ENCODE measurements at places on chromosomes 12 and 14. TPM values are rescaled to one million over a fixed set of nuclear protein-coding genes. Genes with fewer than 3 reads are reported as not detected.

DNA sequence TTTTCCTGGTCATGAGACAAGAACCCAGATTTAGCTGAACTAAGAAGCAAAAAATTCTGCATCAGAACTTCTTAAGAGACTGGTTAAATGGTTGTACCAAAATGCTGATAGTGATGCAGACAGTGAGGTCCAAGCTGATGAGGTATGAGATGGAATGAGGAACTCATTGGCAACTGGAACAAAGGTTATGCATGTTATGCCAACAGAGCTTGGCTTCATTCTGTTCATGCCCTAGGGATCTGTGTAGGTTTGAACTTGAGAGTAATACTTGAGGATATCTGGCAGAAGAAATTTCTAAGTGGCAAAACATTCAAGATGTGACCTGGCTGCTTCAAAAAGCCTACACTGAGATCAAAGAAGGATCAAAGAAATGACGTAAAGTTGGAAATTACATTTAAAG, 398.0 kb downstream of the FSCB start:
- no peak for DNase-seq

Gene FAM222A
- total RNA-seq, result 4.4 TPM

- no peak for DNase-seq
These were observed 25.7 kb upstream of the COCH start for GRCh38 chr14:30848449-30849240.

Gene GNB3
- 0.86 TPM for total RNA-seq

DNA sequence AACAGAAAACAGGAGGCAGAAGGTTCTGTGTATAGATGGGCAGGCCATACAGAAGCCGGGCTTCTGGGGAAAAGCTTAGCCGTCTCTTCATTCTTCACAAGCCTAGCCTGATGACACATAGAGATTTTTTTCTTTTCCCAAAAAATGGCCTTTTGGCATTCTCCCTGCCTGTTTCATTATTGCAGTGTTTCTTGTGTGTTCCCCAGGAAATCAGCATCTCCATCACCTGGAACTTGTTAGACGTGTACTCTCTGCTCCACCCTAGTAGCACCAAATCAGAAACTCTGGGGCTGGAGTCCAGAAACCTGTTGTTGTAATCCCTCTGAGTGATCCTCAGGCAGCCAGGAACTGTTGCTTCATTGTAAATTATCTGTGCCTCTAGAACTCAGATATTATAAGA, 388.1 kb downstream of the CCDC91 start:
- no peak for DNase-seq

DNA sequence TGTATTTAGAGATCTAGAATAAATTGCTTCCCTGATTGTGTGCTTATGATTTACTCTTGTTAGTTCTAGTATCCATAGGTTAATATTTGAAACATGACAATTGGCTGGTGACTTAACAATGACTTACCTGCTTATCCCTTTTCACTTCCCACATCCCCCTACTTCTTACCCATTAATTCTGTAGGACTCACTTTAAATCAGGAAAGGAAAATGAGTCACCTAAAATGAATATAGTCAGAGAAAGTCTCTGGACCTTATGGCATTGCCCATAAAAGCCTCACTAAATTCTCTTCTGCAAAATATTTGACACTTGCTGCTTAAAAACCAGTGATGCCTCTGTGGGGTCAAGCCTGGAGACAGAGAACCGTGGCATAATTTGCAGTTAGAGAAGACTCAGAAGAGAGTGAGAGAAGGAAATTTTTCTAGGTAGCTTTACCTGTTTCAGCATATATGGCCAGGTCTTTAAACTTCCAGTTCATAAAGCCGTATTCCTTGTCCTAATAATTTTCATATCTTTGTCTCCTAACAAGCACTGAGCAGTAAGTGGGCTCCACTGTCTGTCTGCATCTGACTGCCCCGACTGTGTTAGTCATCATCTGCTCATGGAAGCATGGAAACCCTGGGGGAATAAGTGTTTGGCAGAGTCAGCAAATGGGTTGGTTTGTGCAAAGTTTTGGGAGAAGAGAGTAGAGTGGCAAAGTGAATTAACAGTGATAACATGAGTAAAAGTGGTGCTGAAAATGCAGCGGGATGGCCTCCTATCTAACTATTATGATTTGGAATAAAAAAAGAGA, 294.4 kb downstream of the AKAP6 start:
- DNase-seq, result no peak

DNA sequence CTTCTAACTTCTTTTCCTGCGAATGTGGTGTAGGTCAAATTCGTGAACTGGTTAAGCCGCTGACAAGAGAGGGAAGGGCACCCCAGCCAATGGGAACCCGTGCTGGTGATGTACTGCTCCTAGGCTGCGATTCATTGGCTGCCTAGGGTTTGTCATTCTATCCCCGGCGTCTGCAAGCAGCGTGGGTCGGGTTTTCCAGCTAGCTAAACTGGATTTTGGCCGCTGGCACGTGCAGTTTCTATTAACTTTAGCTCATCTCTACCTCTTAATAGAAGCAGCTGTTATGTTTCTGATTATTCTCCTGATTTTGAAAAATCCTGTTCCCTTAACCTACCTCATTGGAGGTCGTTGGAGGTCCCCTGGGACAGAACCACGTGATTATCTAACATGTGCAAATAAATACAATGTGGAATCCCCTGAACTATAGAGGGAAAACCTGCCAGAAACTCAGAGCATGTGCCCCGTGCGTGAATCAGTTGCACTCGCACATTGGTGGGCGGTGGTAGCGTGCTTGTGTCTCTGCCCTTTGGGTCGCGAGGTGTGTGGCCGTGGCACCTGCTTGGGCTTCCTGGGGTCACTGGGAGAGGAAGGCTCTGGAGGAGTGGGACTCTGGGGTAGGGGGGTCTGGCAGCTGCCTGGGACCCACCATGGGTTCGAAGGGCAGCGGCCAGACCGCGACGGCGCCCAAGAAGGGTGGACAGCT, 876 bp upstream of the PPM1A start:
- DNase-seq, result peak; percentile 98

- no peak for DNase-seq
These were observed 120.3 kb downstream of the SLC38A1 start for GRCh38 chr12:46148327-46149078.

Gene SYNDIG1L
- 0.88 TPM for total RNA-seq

GRCh38 chr12:59651229-59651920, 55.5 kb downstream of the SLC16A7 start:
- no peak for DNase-seq

Gene DPPA3
- total RNA-seq, result not detected

Gene KITLG
- total RNA-seq, result 42.4 TPM

DNA sequence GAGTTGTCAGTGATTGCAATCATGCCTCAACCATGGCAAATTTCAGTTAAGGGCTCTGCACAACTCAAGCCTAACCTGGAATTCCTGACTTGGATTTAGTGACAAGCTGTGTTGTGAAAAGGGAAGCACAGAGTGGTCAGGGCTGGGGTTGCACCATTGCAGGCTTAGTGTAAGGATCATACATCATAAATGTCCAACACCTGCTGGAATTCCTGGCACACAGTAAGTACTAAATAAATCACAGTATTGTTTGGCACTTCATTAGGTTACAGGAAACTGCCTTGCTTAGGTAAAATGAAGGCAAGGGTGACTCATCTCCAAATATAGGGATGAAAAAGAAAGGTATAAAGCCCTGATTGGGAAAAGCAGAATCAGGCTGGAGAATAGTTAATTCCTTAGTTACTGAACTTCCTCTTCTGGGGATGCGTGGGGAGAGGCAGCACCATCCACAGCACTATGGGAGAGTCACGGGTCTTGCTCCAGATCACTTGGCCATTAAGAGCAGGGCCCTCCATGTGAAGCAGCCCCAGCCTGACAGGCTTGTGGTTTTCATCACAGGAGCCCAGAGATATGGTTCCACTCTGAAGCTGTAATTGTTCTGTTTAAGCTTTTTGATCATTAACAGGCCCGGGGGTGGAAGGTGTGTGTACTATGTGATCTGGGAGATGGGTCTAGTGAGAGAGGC, 39.7 kb downstream of the SLC8A3 start:
- no peak for DNase-seq

GRCh38 chr12:85575120-85576096, 260.8 kb downstream of the RASSF9 start:
- peak; percentile 30 for DNase-seq

- DNase-seq, result peak; percentile 65
These were observed 128.7 kb upstream of the C14orf180 start for GRCh38 chr14:104450811-104451401.

DNA sequence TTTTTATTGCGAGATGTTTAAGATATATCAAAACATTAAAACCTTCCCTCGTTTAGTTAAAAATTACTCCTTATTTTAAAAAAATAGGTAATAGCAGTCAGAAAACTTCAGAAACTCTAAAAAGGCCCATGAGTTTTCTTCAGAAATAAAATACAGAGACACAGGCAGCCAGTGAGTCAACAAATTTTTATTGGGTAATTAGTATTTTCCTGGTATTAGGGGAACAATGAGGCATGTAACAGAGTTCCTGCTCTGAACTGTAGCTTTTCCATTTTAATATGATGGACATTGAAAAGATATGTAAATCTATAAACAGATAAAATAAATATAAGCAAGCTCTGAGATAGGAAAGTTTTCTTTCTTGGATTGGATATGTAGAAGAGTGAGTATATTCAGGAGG, 399 bp upstream of the ZNF705A start:
- DNase-seq, result no peak

- no peak for DNase-seq
These were observed 453.9 kb upstream of the MGAT4C start for GRCh38 chr12:86710109-86710508.

- DNase-seq, result no peak
These were observed 103.3 kb downstream of the ADCK1 start for GRCh38 chr14:77903221-77903620.

GRCh38 chr12:90058704-90059103, 350.1 kb upstream of the ATP2B1 start:
- no peak for DNase-seq

Gene LRRK2
- 491 TPM for total RNA-seq

- DNase-seq, result no peak
These were observed 2.1 kb upstream of the EMC9 start for GRCh38 chr14:24143511-24143910.

GRCh38 chr14:103000291-103000921, 56.9 kb downstream of the CDC42BPB start:
- DNase-seq, result no peak

DNA sequence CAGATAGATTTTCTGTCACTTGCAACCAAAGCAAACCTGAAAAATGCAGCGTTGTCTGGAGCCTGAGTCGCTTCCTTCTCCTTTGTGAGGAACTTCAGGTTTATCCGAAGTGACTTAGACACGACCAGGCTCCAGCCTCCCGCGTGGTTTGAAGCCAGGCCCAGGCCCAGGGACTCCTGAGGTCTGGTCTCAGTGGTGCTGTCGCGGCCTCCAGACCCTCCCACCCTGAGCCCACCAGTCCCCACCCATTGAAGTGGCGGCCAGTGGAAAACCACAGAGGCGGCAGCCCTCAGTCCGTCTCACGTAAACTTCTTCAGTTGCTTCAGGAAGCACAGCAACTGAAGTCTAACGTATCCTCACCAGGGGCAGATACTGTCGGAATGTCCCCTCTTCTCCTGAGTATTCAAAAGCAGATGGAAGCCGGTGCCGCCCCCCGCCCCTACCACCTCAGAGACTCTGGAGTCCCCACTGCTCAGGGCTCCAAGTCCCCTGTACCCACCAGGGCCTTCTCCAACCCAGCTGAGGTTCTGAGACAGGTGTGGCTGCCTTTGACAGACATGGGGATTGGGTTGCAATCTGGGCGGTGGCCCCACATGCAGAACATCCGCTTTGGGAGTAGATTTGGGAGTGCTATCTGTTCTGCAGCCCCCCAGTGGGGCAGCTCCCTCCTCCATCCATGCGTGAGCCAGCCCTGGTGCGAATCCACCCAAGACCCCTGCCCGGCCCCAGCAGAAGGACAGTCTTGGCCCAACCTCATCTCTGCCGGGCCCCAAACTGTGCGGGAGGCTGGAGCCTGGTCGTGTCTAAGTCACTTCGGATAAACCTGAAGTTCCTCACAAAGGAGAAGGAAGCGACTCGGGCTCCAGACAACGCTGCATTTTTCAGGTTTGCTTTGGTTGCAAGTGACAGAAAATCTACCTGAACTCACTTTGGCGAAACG, 26.6 kb upstream of the GALNT9 start:
- no peak for DNase-seq

Gene VASH1
- 12.0 TPM for total RNA-seq

Gene WASHC3
- total RNA-seq, result 114 TPM

Gene KIF26A
- 2.1 TPM for total RNA-seq

- no peak for DNase-seq
These were observed 90.2 kb upstream of the USP44 start for GRCh38 chr12:95641299-95641952.

GRCh38 chr12:127162902-127163301, 1104.1 kb upstream of the TMEM132C start:
- DNase-seq, result no peak

Gene HCAR3
- total RNA-seq, result 4.8 TPM

Gene VPS33A
- 13.6 TPM for total RNA-seq

Gene SCFD1
- 132 TPM for total RNA-seq

Gene FAM90A1
- not detected for total RNA-seq

- DNase-seq, result no peak
These were observed 66.8 kb upstream of the CFL2 start for GRCh38 chr14:34781242-34781641.

DNA sequence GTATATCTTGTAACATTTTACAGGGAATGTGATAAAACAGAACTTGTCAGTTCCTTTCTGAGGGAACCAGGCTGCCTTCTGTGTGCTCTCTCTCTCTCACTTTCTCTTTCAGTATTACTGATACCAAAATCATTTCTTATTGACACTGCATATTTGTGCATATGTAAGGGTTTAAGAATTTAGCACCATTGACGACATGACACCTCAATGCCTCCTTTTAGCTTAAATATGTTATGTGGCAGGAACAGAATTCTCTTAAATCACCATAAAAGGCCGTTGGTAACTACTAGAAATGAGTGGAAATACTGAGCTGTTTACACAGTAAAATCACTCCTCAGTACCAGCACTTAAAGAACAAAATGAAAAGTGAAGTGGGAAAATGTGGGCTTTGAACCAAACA, 457.7 kb upstream of the SYT1 start:
- DNase-seq, result no peak

GRCh38 chr12:72346363-72346944, 74.3 kb downstream of the TRHDE start:
- peak; percentile 30 for DNase-seq

Gene FSCB
- total RNA-seq, result 2.1 TPM

Gene KLHDC1
- total RNA-seq, result 11.1 TPM

GRCh38 chr12:78885466-78885865, 20.9 kb downstream of the SYT1 start:
- DNase-seq, result no peak

Gene GRIN2B
- total RNA-seq, result under 0.01 TPM

- DNase-seq, result no peak
These were observed 40.3 kb downstream of the SOCS2 start for GRCh38 chr12:93612776-93613175.

All from upper lobe of left lung (tissue), 6 donors.